ENCODE measurements at places on chromosomes 1 and 21.
A peak's percentile ranks its signal among the peaks of the same experiment; 100 is the strongest.

- DNase-seq: no peak
Observed at GRCh38 chr1:43352881-43353280, 5.9 kb upstream of the CDC20 start.

- no peak for DNase-seq
Observed at GRCh38 chr1:116755066-116755465, 836 bp downstream of the CD2 start.

GRCh38 chr1:10980094-10980577 is 32.3 kb upstream of the TARDBP start:
- peak; percentile 65 for DNase-seq

DNA sequence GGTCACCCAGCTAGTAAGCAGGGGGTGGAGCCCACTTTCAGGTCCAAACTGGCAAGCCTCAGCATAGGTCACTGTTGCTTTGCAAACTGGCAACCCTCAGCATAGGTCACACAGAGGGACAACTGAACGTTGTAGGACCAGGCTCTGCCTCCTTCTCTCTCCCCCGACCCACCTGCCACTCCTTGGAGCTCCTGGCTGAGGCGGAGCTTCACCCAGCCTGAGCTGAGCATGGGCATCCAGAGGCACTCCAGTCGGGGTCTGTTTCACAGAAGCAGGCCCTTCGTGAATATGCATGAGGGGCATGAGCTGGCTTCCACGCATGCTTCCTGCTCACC is 24.2 kb downstream of the CAPZB start:
- DNase-seq: no peak

- no peak for DNase-seq
Observed at GRCh38 chr1:29166291-29166878, 15.3 kb downstream of the SRSF4 start.

- DNase-seq: no peak
Observed at GRCh38 chr1:47104816-47105215, 32.4 kb upstream of the CYP4A22 start.

GRCh38 chr1:116910379-116911187 is 867 bp downstream of the PTGFRN start:
- no peak for DNase-seq

DNA sequence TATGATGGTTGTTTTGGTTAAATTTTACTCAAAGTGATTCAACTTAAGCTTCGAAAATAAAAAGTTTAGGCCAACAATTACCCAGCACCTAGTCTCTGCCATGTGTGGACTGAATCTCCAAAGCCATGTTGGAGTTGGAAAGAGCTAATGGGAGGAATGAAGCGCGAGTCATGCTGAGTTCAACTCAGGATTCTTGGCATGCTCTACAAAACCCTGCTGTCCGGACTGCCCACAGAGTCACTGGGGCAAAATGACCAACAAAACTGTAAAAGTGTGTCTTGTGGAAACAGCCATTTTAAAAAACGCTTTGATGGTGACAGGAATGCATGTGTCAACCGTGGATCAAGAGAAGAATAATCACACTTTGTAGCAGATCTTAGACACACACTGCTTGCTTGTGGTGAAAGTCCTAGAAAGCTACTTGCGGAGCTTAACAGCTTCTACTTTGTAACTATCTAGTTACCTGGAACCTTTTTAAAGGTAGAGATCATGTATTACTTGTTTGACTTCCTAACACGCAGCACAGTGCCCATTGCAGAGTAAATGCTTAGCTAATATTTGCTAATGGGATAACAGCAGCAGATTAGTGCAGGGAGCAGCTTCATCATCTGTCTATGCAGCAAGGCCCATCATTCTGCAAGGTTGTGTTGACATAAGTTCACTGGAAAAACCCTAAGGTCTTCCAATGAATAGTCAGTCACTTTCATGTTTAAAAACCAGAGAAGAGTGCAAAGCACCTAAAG is 7.0 kb upstream of the GBP6 start:
- peak; percentile 14 for DNase-seq

GRCh38 chr1:31756578-31756977 is 7.6 kb downstream of the ADGRB2 start:
- no peak for DNase-seq

GRCh38 chr1:202923533-202923932 is 3.5 kb downstream of the KLHL12 start:
- DNase-seq: no peak

- no peak for DNase-seq
Observed at GRCh38 chr1:154453574-154454352, 48.3 kb upstream of the TDRD10 start.

DNA sequence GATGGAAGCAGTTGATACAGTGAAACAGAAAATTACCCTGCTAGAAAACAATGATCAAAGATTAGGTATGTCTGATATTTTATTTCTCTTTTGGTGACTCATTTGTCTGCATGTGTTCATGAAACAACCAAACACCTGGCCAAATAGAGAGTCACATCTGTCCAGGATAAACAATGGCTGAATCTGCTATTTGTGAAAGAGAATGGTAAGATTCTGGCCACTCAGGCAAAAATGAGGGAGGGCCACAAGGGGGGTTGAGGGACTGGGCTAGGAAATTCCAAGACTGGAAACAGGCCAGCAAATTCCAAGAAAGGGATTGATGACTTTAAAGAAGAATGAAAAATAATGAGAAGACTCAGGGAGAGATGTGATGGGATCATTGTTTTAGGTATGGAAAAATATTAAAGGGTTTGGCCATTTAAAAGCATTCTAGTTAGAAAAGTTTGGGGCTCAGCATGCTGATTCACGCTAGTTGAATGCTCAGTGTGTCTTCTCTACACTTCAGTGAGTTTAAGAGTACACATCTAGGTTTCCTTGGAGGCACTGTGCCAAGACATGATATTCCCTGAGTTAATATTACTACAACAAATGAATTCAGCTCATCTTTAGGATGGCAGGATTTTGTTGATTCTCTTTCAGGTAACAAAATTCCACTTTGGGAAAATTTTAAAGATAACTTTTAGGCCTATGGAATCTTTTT is 44.9 kb downstream of the TRAF5 start:
- no peak for DNase-seq

Measured in H54 (cell line).